ENCODE measurements at places on chromosomes 2 and 18.

GRCh38 chr18:79575891-79576685 is 103.5 kb upstream of the CTDP1 start:
- DNase-seq, result no peak

DNA sequence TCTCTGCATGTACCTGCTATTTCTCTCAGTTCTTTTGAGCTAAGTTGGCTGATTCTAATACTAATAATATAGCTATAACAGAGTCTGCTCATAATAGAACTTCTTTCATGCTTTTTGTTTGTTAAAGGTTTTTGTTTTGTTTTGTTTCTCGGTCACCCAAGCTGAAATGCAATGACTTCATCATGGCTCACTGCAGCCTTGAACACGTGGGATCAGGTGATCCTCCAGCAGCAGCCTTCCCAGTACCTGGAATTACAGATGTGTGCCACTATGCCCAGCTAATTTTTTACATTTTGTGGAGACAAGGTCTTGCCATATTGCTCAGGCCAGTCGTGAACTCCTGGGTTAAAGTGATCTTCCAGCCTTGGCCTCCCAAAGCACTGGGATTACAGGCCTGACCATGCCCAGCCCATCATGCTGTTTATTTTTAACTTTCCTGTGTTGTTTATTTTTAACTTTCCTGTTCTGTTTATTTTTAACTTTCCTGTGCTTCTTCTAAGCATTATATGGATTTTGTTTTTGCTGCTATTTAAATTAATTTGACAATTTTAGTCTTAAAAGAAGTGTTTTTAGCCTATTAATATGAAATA is 763.8 kb upstream of the CDH7 start:
- no peak for DNase-seq

GRCh38 chr18:58310517-58310916 is 266.5 kb downstream of the NEDD4L start:
- no peak for DNase-seq

DNA sequence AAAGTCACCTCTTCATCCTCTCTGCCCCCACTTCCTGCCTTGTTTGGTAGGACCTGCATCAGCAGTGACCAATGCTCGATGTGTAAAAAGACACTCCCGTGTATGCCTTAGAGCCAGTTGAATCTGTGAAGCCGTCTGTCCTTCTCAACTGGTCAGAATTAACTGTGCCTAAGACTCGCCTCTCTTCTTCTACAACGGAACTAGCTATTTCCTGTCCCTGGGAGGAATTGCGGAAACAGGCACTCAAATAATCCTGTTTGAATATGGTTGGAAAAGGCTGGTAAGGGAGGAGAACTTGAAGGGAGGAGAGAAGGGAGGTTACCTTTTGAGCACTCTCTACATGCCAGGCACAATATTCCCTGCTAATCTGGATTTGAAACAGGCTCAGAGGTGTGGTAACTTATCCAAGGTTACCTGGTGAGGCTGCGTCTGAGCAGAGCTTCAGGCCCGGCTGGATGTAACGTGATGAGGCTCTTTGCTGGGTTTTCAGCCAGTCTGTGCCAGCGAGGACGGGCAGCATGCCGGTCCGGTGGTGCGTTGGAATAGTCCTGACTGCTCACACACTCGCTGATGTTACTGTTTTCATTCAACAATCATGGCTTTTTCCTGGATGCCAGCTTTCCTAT is 127.0 kb downstream of the FAM168B start:
- no peak for DNase-seq

GRCh38 chr2:191824398-191824797 is 22.5 kb downstream of the CAVIN2 start:
- no peak for DNase-seq

DNA sequence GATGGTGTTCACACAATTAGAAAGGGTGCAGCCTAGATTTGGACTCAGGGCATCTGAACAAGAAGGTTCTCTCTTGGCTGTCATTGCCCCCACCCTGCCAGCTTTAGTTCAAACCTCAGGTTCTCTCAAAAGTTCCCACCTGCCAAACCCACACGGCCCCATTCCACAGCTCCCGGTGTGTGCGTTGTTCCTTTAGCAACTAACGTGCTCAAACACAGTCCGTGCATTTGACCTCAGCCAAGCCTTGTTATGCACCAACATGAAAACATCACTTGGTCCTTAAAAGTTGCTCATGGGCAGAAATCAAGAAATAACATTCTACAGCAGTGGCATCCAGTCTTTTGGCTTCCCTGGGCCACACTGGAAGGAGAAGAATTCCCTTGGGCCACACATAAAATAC is 32.0 kb downstream of the LOXHD1 start:
- DNase-seq, result no peak

All from lower leg skin (tissue), 4 donors.